ENCODE measurements at places on chromosomes 4 and X.

DNA sequence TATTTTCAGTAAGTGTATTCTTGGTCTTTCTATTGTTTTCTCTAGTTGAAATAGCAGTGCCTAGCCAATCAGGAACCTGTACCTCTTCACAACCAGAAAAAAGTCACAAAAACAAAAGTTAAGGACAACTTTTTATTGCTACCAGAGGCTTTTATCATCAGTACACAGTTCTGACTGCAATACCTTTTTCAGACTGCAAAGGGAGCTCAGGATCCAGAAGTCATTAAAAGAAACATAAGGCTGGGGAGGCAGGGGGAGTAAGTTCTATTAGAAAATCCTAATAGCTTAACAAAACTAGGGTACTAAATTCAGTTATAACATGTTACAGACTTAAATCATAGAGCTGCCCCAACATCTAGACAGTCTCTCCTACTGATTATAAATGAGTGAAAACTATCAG is 28.8 kb downstream of the CCNI start:
- DNase-seq: no peak

- no peak for DNase-seq
Measured at GRCh38 chr4:153538487-153539357, 72.6 kb downstream of the TMEM131L start.

- peak; percentile 71 for DNase-seq
Measured at GRCh38 chr4:8278421-8279287, 9.1 kb downstream of the HTRA3 start.

DNA sequence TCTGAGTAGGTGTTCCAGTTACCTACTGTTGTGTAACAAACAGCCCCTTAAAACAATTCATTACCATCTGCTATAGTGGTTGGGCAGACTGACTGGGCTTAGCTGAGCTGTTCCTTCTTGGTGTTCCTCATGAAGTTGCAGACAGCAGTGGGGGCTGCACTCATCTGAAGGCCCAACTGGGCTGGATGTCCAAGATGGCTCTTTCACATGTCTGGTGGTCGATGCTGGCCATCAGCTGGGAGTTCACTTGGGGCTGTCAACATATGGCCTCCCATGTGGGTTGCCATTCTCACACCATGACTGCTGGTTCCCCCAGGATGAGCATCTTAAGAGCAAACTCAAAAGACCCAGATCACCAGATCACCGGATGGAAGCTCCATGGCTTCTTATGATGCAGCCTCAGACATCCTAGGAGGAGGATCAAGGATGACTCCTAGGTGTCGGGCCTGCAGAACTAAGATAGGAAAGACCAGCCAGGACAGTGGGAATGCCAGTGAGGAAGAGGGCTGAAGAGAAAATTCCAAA is 34.3 kb upstream of the PPP2R2C start:
- no peak for DNase-seq

DNA sequence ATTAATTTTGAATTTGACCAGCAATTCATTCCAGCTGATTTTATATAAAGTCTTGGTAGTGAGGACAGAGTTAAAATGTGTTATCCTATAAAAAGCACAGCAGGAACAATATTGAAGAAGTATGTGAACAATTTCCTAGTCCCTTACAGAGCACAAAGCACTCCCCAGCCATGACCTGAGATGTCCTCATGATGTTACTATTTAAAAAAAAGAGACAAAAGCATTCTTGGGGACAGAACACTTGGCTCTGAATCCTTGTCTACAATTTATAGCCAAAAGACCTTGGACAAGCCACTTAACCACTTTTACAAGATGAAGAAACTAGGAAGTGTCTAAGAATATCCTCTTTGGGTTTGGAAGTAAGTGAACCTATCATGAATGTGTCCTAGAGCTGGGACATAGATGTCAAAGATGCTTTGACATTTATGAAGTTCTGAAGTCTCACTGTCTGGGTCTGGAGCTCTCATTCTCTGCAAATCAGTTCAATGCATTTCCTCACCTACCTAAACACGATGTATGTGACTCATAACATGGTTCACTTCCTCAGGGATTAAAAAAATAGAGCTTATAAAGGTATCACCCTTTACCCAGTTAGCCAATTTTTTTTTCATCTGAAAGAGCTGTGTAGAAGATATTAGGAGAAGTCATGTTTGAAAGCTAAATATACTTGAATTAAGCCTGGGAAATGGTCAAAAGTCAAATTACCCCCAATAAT is 61.4 kb downstream of the IGFBP7 start:
- DNase-seq: no peak

DNA sequence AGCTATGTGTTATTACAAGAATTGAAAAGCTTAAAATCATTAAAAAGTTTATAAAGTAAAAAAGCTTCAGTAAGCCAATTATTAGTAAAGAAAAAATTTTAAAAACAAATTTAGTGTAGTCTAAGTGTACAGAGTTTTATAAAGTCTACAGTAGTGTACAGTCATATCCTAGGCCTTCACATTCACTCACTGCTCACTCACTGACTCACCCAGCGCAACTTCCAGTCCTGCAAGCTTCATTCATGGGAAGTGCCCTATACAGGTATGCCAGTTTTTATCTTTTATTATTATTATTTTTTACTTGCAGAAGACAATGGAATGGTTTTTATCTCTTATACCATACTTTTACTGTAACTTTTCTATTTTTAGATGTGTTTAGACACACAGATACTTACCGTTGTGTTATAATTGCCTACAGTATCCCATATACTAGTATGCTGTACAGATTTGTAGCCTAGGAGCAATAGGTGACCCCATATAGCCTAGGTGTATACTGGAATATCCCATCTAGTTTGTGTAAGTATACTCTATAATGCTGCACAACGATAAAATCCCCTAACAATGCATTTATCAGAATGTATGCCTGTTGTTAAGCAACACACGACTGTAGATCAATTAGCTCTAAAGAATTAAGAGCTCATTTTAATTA is 230.7 kb downstream of the DCLK2 start:
- peak; percentile 46 for DNase-seq

GRCh38 chr4:77451530-77451929 is 154.1 kb upstream of the CXCL13 start:
- DNase-seq: no peak

DNA sequence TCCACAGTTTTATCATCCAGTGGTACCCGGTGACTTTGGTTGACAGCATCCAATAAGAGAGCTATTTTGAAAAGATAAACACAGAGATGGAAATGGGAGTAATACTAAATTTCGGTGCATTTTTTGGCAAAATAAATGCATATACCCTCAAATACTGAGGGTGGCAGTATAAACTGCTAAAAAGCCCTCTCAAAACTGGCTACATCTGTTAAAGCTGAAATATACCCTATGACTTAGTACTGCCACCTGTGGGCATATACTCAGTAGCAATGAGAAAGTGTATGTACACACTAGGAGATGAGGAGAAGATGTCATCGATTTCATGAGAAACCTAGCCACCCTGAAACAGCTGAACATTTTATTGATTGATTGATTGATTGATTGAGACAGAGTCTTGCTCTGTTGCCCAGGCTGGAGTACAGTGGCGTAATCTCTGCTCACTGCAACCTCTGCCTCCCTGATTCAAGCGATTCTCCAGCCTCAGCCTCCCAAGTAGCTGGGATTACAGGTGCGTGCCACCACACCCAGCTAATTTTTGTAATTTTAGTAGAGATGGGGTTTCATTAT is 12.2 kb upstream of the TMEM128 start:
- peak; percentile 64 for DNase-seq

DNA sequence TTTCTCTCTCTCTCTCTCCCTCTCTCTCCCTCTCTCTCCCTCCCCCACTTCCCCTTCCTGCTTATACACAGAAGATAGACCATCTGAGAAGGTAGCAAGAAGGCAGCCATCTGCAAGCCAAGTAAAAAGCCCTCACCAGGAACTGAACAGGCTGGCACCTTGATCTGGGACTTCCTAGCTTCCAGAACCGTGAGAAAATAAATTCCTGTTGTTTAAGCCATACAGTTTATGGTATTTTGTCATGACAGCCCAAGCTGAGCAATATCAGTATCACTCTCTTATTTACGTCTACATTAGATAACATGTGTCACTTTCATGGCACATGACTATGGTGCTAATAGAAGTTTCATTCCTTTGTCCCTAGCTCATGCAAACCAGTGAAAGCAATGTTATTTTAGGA is 581.1 kb downstream of the INPP4B start:
- DNase-seq: peak; percentile 31

GRCh38 chr4:101192244-101192643 is 155.1 kb downstream of the PPP3CA start:
- DNase-seq: no peak

DNA sequence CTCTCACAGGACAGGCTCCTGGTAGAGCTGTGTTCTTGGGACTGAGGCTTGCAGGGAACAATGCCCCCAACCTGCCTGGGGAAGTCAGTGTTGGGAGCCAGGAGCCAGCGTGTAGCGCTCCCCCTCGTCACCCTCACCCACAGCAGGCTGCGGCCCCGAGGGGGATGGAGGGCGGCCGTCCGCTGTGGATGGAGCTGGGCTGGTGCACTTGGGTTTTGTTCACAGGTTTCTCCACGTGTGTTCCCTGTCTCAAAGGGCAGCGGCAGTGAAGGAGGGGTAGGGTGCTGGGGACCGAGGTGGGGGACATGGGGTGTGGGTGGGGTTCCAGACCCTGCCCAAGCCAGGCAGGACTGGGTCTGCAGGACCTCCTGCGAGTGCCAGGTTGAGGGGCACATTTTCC is 69.1 kb downstream of the RGS12 start:
- no peak for DNase-seq

DNA sequence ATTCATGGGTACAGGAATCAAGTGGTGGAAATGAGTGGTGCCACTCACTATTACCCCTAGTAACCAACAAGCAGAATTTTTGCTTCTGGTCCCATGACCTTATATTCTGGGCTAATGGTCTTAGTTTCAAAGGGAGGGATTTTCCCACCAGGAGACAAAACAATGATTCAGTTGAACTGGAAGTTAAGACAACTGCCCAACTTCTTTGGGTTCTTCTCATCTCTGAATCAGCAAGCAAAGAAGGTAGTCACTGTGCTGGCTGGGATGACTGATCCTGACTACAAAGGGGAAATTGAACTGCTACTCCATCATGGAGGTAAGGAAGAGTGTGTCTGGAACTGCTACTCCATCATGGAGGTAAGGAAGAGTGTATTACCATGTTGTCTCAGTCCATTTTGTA is 87.2 kb downstream of the IL13RA2 start:
- no peak for DNase-seq

DNA sequence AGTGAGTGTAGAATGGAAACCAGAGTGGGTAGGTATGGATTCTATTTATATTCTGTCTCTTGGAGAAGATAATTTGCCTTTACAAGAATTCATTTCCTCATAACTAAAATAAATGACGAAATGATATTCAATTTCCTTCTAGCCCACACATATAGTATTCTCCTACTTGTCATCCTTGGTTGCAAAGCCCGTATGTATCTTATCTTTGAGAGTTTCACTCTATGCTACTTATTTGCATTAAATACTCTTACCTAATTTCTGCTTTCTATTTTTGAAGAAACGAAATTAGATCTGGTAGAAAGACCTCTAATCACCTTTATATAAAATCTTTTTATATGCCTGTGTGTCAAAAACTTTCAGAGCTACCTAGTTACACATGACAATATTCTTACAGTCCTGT is 457.7 kb downstream of the NKX6-1 start:
- DNase-seq: no peak

DNA sequence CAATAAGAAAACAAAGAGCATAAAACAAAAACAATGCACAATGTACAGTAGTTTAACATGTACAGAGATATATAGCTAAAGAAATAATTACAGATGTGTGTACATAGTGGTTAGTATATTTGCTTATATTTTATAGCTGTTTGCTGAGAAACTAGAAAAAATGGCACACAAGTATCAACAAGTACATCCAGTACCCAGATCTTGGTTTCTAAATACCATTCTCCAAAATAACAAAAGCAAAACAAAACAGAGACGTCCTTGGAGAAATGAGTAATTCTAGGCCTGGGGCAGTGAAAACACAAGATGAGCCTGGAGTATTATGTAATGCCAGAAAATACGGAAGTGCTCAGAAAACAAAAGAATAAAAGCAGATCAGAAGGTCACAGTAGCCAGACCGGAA is 189.6 kb downstream of the TMEM47 start:
- DNase-seq: no peak

GRCh38 chr4:126853715-126854114 is 779.0 kb upstream of the INTU start:
- DNase-seq: no peak

- DNase-seq: no peak
Measured at GRCh38 chrX:21989384-21989783, 42.7 kb upstream of the PHEX start.

- DNase-seq: no peak
Measured at GRCh38 chr4:84070289-84070688, 428.8 kb downstream of the NKX6-1 start.

DNA sequence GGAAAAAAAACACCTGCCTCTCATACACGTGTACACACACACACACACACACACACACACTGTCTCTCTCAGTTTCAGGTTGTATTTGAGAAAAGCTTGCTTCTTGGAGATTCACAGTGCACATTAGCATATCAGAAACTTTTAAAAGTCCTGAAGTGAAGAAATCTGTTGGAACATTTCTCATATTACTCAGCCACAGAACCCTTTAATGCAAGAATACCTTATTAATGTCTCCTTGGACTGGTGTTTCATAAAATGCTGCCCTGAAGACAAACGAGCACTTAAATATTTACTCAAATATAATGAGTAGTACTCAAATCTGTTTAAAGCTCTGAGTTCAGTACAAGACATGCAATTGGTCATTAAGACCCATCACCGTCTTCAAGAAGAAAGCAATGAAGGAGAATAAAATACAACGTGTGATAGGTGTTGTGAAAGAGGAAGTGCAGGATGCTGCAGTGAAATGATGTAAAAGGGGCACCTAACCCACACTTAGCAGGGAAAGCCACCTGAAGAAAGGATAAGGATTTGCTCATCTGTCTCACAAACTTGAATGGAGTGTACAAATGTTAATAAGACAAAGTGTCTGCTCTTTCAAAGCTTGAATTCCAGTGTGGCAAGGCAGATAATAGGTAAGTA is 57.0 kb downstream of the DCLK2 start:
- no peak for DNase-seq

- no peak for DNase-seq
Measured at GRCh38 chrX:22063284-22063683, 31.2 kb downstream of the PHEX start.

DNA sequence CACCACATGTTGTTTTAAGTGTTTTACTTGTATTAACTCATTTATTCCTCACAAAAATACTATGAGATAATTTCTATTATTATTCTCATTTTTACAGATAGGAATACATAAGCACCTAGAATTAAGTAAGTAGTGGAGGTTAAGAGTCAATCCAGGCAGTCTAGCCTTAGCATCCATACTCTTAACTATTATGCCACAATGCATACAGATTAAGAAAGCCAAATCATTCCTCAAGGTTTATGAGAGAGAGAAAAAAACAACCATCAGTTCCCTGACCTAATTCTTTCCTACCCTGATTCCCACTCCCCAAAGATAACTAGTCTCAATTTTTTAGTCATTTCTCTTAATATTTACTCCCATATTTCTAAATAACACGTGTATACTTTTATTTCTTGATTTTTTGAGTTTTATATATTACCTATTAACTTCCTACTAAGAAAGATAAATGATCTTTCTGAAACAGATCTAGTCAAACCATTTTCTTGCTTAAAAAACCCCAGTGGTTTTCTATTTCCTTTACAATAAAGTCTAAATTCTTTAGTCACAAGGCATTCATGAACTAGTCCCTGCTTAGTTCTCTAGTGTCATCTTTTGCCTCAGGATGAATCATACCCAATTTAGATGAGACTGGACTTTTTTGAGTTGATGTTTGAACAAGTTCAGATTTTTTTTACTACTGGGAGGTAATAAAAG is 16.0 kb downstream of the UBA6 start:
- peak; percentile 37 for DNase-seq

- no peak for DNase-seq
Measured at GRCh38 chrX:111695297-111695880, 14.4 kb downstream of the ALG13 start.

GRCh38 chr4:124132161-124132560 is 580.4 kb downstream of the ANKRD50 start:
- DNase-seq: peak; percentile 13

Measured in HCEC 1CT (cell line).